ENCODE measurements at places on chromosomes 12 and 14.

- no peak for DNase-seq
These were observed 35.5 kb downstream of the JAG2 start for GRCh38 chr14:105132921-105133654.

DNA sequence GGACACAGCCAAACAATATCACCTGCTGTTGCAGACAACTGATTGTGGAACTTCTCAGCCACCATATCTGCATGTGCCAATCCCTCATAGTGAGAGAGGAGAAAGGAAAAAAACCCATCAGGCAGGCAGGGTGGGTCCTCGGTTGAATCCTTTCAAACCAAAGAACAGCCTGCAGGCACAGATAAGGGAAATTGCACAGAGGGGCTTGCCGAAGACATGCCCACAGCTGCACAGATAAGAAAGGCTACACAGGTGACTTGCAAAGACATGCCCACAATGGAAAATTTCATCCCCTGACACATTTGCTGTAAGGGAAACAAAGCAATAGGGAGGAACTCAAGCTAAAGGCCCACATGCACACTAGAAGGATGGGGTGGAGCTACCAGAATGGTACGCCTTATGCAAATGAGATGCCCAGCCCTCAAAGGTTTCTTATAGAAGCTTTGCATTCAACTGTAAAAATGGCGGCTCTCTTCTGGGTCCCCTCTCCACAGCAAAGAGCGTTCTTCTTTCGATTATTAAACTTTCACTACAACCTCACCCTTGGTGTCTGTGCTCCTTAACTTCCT is 170.0 kb upstream of the TMPO start:
- no peak for DNase-seq

GRCh38 chr14:29078810-29079522 is 312.4 kb downstream of the FOXG1 start:
- no peak for DNase-seq

GRCh38 chr12:106327309-106327869 is 24.9 kb downstream of the TCP11L2 start:
- no peak for DNase-seq

GRCh38 chr12:100164153-100164704 is 21.6 kb upstream of the BLTP3B start:
- DNase-seq = no peak

DNA sequence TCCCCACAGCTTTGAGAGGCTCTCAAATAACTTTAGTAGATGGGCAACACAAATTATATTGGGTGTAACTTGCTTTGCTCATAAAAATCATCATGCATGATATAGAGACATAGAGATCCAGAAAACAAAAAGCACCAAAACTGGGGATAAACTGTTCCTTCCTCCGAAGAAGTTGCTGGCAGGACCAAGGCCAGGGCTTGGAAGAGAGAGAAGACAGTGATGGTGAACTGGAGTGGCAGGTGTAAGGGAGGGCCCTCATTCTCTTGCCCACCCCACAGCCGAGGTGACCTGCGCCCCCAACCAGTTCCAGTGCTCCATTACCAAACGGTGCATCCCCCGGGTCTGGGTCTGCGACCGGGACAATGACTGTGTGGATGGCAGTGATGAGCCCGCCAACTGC is 15.4 kb upstream of the NXPH4 start:
- DNase-seq = no peak

- DNase-seq = peak; percentile 59
These were observed 44.3 kb downstream of the NCOR2 start for GRCh38 chr12:124523071-124523470.

DNA sequence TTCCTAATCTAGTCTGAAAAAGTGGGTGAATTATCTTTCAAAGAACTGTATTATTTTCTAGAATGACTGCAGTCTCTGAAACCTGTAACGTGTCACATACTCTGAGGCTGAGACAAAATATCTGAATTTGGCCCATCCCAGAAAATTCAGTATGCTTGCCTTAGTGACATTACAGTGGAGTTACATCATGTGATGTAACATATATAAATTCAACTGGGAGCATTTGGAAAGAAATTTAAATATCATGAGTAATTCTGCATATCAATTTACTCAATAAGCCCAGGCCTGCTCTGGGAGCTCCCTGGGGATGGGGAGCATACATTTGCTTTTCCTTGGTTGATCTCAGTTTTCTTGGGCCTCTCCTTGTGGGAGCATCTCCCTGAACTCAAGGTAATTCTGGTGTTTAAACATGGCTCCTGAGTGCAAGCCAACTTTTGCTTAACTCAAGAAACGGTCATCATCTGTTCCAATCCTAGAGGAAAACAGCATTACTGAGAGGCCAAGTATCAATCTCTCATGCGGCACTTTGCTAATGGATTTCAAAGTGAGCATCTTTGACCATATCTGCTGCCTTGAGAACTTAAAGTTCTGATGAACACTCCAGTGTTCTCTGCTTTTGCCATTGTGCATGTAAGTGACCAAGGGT is 54.4 kb downstream of the AKAP6 start:
- DNase-seq = no peak

- DNase-seq = no peak
These were observed at the start of gene NGB for GRCh38 chr14:77271113-77271710. TSS of gene NGB (minus strand) at chr14:77271206. CDS start at chr14:77270937, 269 bp downstream.

Measured in thyroid gland (tissue), 4 donors.